ENCODE measurements at places on chromosomes 1 and 21.
A peak's percentile ranks its signal among the peaks of the same experiment; 100 is the strongest.

- DNase-seq, result no peak
Measured at GRCh38 chr1:1281533-1282321, 1.5 kb downstream of the SCNN1D start.

GRCh38 chr1:79638382-79638781 is 631.9 kb upstream of the ADGRL4 start:
- DNase-seq, result no peak

GRCh38 chr1:47866601-47867437 is 130.4 kb downstream of the TRABD2B start:
- DNase-seq, result no peak

- DNase-seq, result no peak
Measured at GRCh38 chr1:171809834-171810233, 28.4 kb downstream of the METTL13 start.

DNA sequence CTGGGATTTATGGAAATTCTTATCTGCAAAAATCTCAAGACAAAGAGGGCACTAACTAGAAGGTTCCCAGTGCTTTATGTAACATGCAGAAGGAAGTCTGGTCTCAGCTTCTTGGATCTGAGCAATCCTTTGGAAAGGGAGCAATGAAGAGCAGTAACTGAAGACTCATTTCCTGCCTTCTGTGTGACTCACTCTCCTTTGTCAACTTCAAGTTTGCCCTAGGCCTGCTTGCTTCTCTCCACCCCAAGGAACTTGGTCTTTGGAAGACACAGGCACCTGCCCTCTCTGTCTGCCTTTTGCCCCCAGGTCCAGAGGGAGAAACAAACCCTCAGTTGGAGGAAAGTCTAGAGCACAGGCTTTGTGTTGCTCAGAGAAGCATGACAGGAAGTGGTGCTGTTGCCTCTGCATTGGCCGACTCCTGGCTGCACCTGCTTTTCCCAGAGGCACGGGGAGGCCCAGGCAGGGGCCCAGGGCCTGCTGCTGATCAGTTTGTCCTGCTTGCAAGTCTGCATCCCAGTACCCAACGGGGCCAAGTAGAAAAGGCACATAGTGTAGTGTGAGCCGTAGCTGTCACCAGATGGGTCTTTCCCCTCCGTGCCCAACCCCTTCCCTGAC is 137.2 kb downstream of the DHRS3 start:
- no peak for DNase-seq

- DNase-seq, result no peak
Measured at GRCh38 chr1:227073786-227074185, 133.7 kb downstream of the COQ8A start.

DNA sequence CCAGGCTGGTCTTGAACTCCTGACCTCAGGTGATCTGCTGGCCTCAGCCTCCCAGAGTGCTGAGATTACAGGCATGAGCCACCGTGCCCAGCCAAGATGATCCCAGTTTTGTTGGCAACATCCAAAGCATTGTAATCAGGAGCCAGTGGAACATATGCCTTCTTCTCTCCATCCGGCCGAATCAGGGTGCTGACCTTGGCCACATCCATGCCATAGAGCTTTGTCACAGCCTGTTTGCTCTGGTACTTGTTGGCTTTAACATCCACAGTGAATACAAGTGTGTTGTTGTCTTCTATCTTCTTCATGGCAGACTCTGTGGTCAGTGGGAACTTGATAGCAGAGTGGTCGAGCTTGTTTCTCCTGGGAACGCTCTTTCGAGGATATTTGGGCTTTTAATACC is 17.1 kb downstream of the TNFRSF8 start:
- no peak for DNase-seq

GRCh38 chr1:198651650-198652400 is 13.0 kb downstream of the PTPRC start:
- DNase-seq, result no peak

- no peak for DNase-seq
Measured at GRCh38 chr21:41864311-41865001, 14.7 kb downstream of the PRDM15 start.

DNA sequence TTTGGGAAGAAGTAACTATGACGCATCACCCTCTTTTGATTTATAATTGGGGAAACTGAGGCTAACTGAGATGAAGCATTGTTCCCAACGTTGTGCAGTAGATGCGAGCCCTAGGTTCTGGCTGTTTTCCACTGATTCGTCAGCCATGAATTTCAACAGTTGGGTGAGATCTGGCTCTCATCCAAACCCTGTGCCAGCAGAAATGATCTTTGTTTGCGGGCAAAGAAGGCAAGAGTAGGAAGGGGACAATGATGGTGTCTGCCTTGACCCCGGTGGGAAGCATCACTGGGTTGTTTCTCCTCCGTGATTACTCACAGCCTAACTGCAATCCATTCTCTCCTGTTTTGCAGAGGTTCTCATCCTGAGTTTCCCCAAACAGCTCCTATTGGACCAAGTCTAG is 142.3 kb downstream of the MIS18A start:
- DNase-seq, result no peak

DNA sequence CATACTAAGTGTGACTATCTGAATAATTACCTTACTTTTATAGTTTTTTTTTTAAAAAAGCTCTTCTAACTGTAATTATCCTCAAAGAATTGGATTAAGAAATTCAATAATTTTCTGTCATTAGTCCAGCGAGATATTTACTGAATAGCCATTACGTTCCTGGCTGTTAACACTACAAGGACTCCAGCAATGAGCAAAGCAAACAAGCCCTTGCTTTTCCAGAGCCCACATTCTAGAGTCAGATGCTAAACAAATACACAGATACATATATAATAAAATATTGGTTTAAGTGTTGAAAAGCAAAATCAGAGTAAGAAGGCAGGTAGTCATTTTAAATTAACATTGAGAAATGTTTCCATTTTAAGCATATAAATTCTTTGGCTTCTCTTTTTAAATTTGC is 118.4 kb downstream of the ATF6 start:
- DNase-seq, result no peak

DNA sequence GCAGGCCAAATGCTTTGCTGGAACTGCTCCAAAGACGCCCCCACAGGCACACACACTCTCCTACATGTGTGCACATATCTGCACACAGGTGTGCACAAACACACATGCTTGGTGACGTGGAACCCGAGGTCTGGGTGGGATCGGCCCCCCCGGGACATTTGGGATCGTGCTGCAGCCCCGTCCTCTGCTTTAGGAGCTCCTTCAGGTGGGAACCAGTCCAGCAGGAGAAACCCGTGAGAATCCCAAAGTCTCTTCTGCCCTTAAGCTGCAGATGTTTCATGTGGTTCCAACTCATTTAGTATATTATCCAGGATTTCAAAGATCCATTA is 38.6 kb downstream of the UBE2G2 start:
- no peak for DNase-seq

DNA sequence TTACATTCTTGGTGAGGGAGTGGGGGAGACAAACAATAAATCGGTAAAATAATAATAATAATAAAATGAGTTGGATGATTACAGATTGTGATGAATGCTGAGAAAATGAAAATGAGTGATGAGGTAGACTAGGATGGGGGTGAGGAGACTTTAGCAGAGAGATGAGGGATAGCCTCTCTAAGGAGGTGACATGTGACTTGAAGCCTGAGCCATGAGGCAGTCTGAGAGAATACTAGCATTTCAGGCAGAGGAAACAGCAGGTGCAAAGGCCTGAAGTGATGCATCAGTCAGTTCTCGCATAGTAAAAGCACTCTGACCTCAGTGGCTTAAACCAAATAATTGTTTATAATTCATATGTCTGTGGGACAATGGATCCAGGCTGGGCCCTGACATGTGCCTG is 181.2 kb downstream of the AGBL4 start:
- no peak for DNase-seq

- no peak for DNase-seq
Measured at GRCh38 chr1:3296326-3296725, 158.1 kb upstream of the ARHGEF16 start.

- DNase-seq, result no peak
Measured at GRCh38 chr1:204725821-204726448, 40.4 kb upstream of the LRRN2 start.

GRCh38 chr1:6460301-6461050 is 5.5 kb downstream of the TNFRSF25 start:
- DNase-seq, result peak; percentile 89

GRCh38 chr21:40615505-40616376 is 231.2 kb downstream of the DSCAM start:
- DNase-seq, result no peak

DNA sequence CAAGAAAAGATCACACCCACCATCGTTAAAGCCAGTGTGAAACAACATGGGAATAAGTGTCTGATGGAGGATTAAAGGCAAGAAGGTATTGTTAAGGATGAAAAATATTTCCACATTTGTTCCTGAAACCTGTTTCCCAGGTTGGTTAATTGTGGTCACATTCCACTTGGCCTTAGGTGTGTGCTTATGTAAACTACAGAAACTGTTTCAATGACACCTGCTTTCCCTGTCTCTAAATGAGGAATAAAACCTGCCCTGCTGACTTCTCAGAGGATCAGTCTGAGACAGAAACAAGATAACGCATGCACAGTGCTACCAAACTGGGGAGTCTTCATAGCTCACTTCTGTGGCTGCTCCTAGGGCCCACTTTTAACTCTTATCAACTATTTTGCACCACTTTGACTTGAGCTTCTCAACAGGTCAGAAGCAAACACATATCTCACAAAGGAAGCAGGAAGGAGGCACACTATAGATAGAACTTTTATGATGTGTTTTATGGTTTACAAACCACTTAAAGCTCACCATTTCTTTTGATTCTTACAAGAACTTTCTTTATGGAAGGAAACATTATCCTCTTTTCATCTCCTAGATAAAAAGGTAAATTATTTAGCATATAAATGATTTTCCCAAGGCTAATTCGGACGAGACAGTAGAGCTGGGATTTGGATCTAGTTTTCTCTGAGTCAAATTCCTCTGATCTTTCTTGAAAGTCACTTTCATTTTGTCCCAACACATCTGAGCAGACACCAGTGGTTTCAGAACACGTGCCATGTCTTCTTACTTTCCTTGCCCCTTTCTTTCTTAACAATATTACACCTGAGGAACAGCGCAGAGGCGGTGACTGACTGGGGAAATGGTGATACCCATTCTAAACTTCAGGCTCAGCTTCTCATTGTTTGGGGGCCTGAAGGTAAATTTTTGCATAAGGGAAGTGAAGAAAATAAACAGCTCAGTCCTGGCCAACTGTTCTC is 33.4 kb downstream of the CYP2J2 start:
- DNase-seq, result no peak

GRCh38 chr1:59815892-59816291 is 1.1 kb downstream of the HOOK1 start:
- DNase-seq, result no peak

DNA sequence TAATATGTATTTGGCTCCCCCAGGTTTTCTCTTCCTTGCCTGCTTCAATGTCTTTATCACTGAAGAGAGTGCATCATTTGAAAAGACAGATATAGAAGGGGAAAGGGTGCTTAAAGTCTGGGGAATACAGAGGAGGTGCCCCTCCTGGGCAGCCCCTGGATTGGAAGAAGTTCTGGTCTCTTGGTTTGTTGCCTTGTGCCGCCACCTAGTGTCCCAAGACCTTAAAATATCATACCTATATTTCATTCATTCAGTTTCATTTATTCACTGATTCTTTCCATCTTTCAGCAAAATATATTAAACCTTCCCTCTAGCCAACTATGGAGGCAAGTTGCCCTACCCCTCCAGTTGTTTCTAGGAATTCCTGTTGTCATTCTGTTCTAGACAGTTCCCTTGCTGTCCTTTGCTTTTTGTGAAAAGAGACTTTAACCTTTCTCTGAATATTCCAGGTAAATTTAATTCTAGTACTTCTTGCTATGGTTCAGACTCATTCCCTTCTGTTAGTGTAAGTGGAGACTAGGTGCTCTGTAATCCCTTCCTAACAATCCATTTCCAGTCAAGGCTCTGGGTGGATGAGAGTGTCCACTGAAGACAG is 56.1 kb downstream of the MEF2D start:
- no peak for DNase-seq

DNA sequence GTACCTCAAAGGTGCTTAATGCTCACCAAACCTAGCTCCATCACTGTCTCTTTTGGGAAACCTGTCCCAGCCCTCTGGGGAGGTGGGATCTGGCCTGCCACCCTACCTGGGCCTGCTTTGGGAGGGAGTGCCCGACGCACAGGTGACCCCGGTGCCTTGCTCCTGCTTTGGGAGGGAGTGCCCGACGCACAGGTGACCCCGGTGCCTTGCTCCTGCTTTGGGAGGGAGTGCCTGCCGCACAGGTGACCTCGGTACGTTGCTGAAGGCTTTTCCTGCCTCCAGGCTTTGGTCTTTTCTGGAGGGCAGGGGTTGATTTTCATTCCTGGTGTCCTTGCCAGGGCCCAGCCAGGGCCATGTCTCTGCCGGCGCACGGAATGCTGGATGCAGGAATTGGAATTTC is 25.2 kb upstream of the C1orf174 start:
- DNase-seq, result no peak

DNA sequence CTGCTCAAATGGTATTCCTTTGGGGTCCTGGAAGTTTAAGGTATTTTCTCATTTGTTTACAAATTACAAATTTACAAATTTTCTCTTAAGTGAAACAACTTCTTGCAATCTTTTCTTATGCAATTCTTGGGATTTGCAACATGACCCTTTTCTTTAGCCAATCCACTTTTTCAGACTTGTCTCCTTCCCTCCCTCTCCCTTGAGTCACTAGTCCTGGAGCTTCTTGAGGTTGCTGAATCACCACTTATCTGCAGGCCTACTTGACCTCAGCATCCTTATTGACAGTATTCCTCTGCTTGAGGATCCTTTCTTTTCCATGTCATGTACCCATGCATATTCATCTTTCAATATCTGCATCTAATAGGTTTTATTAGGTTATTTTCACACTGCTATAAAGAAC is 302.8 kb upstream of the ADAMTS5 start:
- no peak for DNase-seq

GRCh38 chr1:207288315-207288714 is 33.2 kb upstream of the CD55 start:
- DNase-seq, result no peak

DNA sequence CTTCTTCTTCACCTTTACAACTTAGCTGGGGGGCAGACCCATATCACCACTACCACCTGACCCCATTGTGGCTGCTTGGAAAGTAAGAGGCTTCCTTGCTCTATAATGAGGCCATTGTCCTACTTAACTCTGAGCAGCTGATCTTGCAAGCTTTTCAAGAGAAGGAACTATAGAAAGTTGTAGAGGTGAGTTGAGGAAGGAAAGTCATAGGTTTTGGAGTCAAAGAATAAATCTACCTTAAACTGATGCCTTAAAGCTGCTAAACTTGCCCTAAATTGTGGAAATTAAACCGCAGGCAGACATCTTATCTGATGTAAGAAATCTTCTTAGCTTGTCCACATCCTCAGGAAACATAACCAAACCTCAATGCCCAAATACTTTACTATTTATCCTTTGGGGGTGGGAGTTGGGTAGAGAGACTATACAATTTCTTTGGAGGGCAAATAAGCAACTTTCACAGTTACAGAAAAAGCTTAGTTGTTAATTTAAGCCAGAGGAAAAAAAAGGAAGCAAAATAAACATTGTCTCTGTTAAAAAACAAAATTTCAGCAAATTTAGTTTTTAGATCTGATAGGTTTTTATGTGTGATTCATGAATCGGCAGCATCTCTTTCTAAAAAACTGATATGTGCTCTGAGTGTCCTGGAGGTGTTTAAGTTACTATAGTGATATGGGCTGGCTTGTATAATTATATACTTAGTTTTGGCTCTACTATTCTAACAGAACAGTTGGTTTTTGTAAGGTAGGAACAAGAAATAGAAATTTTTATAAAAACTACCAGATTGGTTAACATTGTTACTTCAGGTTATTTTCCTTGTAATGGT is 4.7 kb downstream of the IL23R start:
- no peak for DNase-seq

GRCh38 chr1:47968556-47968888 is 28.7 kb downstream of the TRABD2B start:
- DNase-seq, result no peak

GRCh38 chr1:30613188-30613587 is 110.2 kb downstream of the MATN1 start:
- no peak for DNase-seq

GRCh38 chr1:20137604-20138003 is 1.5 kb upstream of the PLA2G2F start:
- DNase-seq, result no peak

Data from stimulated activated CD4-positive, alpha-beta T cell treated with anti-CD3 and anti-CD28 coated beads, TNF-alpha, amount 100 ng/mL, for 1 hour (primary cell).